Nucleus accumbens (tissue), 56 donors: ENCODE measurements at places on chromosomes 1 and 21.

- peak; percentile 90 for DNase-seq
These were observed at the start of gene DR1 for GRCh38 chr1:93345633-93346420. Gene DR1, plus strand, starts transcription at chr1:93345907. Its CDS starts 739 bp downstream, at chr1:93346646.

- no peak for DNase-seq
These were observed 164.4 kb upstream of the PALMD start for GRCh38 chr1:99481391-99481996.

DNA sequence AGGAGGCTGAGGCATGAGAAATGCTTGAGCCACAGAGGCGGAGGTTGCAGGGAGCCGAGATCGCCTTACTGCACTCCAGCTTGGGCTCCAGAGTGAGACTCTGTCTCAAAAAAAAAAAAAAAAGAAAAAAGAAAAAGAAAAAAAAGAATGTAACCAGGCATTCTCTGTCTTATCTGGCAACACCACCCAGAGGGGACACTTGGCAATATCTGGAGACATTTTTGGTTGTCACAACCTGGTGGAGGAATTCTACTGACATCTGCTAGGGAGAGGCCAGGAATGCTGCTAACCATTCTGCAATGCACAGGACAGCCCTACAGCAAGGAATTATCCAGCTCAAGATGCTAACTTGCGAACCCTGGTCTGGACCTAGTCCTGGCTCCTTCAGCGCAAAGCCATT lies 2.3 kb upstream of the CNR2 start:
- no peak for DNase-seq

DNA sequence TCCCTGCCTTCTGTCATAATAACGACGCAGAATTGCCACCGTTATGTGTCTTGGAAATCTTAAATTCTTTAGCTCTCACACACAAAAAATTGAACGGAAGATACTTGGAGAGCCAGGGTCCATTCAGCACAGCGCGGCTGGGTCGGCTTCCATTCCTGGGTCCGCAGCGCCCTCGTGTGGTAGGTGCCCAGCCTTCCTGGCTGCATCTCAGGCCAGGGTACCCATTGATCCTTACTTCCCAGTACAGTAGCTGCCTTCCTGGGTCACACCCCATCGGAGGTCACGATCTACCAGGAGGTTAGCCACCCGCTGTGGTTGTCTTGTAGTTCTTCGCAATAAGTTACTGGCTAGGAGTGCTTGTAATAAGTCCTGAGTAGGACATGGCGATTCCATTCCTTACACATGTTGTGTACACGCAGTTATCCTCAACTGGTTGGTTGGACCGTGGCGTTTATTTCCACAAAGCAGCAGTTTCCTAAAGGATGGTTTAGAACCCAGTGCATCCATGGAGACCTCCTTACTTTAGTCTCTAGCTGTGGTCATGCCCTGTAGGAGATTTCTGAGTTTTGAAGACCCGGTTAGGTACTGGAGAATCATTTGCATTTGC lies 9.9 kb upstream of the MTARC1 start:
- DNase-seq = peak; percentile 87

DNA sequence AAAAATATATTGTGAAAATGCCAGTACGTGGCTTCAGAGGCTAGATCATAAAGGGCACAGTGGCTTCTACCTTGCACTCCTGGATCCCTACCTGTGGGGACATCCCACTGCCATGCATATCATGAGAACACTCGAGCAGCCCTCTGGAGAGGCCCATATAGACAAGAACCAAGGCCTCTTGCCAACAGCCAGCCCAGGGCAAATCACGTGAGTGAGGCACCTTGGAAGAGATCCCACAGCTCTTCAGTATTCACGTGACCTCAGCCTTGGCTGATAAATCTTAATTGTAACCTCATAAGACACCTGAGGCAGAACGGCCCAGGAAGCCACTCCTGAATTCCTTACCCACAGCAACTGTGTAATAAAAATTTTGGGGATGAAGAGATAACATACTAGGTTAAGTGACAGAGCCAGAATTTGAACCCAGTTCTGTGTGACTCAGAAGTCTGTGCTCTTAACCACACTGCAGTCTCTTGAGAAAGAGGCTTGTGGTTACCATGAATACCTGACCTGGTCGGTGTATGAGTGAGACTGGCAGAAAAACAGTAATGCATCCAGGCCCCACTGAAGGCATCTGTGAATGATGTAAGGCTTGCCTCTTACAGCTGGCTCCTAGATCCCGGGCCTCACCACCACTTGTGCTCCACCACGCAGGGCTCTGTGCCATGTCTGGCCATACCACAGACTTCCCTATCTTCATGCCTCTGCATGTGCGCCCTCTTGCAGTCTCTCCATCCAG lies 6.9 kb upstream of the A3GALT2 start:
- peak; percentile 35 for DNase-seq

GRCh38 chr1:50378770-50379169 lies 44.5 kb downstream of the DMRTA2 start:
- DNase-seq = no peak

GRCh38 chr1:35570589-35571137 lies 2.5 kb upstream of the TFAP2E start:
- no peak for DNase-seq

GRCh38 chr1:234775477-234776246 lies 165.7 kb upstream of the IRF2BP2 start:
- no peak for DNase-seq

DNA sequence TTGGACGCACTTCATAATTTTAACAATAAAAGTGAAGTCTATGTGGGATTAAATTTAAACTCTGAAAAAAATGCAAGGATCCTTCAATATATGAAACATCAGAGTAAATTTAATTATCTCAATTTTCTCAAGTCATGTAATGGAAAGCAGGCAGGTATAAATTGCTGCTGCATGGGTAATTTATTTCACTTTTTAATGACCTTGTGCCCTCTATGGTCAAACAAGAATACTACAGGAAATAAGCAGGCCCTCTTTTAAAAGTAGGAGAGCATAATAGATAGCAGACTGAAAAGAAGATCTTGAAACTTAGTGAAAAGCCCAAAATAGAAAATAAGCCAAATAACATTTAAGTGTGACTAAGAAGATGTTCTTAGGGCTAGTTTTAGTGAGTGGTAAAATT lies 22.9 kb downstream of the BCAS2 start:
- DNase-seq = no peak

DNA sequence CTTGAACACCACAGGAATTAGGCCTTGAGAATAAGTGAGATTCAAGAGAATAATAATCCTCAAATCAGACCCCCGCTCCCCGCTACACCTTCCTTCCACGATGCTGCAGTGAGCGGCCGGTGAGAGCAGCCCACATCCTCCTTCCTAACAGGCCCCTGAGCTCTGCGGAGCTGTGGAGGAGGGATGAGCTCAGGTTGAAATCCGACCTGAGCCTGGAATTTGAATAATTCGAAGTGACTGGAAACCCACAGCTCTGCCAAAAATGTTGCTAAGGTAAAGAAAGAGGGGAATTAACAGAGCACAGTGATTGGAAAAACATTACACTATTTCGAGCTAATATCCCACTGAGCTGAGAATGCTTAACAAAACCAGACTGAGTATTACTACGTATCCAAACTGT lies 90.0 kb downstream of the URB2 start:
- no peak for DNase-seq

DNA sequence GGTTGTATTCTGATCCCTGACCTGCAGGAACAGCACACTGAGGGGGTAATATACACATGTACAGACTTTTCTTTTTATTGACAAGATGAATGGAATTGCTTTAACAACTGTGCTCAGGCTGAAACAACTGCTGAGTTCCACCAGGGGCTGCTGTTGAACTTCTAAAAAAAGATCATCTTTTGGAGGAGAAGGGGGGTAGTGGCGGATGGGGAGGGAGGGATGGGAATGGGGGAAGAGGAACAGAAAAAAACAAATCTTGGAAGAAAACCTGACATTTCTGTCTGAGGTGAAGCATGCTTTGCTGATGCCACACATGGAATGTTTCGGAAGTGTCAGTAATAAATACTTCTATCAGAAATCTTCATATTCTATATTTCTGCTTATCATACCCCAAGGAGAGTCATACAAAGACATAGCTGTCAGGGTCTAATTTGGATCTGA lies 75.0 kb downstream of the RWDD3 start:
- DNase-seq = no peak

- no peak for DNase-seq
These were observed 22.7 kb upstream of the HIVEP3 start for GRCh38 chr1:41941381-41941780.

- no peak for DNase-seq
These were observed 35.5 kb downstream of the RGS2 start for GRCh38 chr1:192844360-192844759.

GRCh38 chr1:30871276-30871871 lies 37.2 kb downstream of the SDC3 start:
- DNase-seq = no peak

DNA sequence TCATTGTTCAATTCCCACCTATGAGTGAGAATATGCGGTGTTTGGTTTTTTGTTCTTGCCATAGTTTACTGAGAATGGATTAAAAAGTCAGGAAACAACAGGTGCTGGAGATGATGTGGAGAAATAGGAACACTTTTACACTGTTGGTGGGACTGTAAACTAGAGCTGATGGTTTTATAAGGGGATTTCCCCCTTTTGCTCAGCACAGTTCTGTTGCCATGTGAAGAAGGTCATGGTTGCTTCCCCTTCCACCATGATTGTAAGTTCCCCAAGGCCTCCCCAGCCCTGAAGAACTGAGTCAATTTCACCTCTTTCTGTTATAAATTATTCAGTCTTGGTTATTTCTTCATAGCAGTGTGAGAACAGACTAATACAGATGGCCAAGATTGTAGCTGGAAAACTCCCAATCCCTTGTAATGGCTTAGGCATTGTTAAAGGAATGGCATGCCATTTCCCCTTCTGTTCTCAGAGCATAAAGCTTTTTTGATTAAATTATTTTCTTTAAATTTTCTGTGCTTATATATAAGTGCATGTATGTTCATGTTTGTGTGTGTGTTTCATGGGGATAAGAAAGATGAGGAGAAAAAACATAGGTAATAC lies 144.8 kb downstream of the BACH1 start:
- no peak for DNase-seq

DNA sequence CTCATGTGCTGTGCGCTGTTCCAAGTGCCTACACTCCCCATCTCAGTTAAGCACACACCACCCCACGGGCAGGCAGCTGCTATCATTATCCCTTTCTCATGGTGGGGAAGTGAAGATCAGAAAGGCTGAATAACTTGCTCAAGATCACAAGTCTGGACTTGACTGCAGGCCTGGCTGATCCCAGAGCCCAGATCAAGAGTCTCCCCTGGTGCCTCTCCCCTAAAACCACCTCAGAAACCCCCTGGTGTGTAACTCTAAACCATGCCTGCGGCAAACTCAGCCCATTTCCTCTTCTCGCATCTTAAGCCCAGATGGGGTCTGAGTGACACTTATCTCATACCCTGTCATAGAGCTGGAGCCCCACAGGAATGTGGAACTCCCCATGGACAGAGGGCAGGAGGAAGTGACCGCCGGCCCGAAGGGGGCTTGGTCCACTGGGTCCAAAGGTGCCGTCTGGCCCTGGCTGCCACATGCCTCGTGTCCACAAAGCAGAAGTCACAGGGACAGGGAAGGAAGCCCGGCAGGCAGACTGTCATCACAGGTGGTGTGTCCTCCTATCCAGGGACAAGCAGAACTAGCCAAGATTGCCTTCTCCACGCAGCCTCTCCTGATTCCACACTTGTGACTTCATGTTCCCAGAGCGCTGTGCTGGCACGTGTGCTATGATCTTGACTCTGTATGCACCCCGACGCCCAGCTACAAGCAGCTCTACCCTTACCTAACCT lies 92.1 kb downstream of the SYF2 start:
- no peak for DNase-seq

DNA sequence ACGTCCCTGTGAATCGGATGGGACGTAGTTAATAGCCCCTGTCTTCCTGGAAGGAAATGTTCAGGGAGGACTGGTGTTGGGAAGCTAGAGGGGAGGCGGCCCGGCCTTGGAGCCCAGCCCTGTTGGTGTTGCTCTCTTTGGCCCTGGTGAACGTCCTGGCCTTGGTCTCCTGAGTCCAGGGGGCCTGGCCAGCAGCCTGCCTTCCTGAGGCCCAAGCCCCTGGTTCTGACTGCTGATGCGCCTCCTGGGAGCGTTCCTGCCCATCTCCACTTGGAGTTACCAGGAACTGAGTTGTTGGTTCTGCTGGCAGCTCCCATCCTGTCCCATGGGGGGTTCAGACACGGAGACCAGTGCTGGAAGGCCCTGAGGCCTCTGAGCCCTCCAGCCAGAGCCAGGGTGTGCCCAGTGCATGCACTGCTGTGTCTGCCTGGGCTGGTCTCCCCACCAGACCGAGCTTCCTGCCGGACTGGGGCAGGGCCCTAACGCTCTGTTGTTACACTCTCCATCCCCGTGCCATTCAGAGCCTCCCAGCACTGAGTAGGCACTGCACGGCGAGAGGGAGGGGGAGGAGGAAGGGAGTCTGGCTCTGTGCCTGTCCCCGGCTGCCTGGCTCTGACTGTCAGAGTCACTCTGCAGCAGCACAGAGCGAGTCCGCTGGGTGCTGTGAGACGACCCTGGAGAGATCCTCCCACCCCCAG lies 382.5 kb upstream of the VAMP3 start:
- DNase-seq = peak; percentile 49

DNA sequence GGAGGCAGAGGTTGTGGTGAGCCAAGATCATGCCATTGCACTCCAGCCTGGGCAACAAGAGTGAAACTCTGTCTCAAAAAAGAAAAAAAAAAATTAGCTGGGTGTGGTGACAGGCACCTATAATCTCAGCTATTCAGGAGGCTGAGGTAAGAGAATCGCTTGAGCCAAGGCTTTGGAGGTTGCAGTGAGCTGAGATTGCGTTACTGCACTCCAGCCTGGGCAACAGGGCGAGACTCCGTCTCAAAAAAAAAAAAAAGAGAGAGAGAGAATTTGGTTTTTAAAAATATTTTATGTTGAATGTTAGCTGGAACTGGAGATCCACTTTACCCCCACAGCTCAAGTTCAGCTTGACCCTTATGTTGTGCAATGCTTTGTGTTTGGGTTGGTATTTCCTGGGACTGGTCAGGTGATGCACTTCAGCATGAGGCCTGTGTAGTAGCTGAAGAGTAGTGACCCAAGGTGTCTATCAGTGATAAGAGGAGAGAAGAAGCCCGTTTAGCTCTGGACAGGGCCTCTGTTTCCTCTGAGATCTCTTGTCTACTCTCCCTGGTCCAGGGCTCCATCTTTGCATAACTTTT lies 36.8 kb upstream of the MACF1 start:
- no peak for DNase-seq

DNA sequence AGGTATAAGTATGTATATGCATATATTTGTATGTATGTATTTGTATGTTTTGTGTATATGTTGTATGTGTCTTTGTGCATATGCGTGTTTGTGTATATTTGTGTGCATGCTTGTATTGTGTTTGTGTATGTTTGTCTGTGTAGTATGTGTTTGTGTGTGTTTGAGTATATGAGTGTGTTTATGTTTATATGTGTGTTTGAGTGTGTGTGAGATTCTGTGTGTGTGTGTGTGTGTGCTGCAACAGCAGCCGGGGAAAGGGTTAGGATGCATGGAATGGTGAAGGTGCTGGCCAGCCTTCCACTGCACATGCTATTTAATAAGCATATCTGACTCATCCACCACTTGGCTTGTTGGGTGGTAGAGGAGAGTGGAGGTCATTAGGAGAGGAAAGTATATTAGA lies 46.6 kb upstream of the RAB4A start:
- DNase-seq = no peak
